ENCODE measurements at places on chromosomes 5 and 9.

DNA sequence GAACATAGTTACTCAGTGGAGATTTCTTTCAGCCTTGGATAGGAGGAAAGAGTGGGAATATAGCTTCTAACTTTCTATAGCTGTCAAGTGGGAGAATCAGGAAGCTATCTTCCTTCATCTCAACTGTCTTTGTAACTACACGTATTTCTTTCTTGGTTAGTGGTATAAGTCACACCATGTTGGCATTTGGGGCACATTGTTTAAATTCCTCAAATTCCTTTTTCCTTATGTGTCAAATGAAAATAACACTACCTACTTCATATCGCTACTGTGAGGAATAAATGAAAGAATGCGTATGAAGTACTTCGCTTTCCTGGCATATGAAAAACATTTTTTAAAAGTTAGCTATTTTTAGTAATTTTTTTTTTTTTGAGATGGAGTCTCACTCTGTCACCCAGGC lies 1082.5 kb upstream of the WWC1 start:
- no peak for DNase-seq

DNA sequence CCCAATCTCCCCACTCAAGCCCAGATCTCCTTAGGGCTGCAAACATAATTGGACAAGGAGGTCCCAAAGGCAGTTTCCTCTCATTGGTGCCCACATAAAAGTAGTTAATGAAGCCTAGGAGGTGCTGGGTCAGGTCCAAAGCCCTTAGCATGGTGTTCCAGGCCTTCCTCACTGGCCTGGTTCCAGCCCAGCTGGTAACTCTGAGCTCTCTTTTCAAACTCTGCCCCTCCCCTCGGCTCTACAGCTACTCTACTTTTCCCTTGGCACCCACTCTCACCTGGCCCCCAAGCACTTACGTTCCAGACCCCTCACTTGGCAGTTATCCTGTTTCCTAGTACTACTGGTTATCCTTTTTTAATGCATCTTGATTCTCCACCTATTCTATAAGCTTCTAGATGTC lies 9.9 kb downstream of the SEPTIN8 start:
- no peak for DNase-seq

- DNase-seq: no peak
Measured at GRCh38 chr9:89138463-89139390, 39.9 kb downstream of the SHC3 start.

- DNase-seq: no peak
Measured at GRCh38 chr9:15249981-15250380, 57.0 kb downstream of the TTC39B start.

Measured in stimulated activated CD4-positive, alpha-beta T cell treated with anti-CD3 and anti-CD28 coated beads, TNF-alpha, amount 100 ng/mL, for 24 hours (primary cell).